ENCODE measurements at places on chromosomes 16 and 17. TPM values are rescaled to one million over a fixed set of nuclear protein-coding genes. Genes with fewer than 3 reads are reported as not detected.

The LAT gene
- 1.1 TPM for total RNA-seq

DNA sequence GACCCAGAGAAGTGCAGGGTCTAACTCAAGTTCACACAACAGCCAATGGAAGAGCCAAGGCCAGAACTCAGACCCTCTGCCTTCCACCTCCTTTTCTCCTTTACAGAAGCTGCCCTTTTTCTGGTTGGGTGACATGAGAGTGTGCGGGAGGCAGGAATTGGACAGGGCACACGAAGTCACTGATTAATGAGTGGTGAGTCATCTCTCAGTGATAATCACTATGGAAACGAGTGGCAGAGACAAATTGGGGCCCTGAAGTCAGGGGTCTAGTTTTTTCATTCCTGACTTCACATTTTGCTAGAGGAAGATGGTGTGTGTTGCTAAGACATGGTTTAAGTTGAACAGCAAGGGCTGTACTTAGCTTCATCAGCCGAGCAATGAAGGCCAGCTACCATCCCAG, 312.7 kb upstream of the CCL2 start:
- no peak for DNase-seq

DNA sequence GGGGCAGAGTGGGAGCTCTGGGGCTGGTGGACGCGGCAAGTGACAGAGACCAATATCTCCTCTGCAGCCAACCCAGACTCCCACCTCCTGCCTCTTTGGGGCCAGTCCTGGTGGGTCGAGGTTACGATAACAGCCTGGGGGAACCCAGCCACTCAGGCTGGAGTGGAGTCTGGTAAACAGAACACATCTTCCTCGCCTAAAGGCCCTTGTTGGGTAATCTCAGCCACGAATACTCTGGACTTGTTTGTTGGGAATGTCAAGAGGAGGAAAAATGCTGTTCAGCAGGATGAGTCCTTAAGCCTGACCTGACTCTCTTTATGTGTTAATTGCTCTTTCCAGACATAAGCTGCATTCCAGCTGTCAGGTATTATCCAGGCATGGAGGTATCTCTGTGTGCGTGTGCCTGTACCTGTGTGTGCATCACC, 8.0 kb upstream of the SPNS2 start:
- DNase-seq, result no peak

The TP53TG3F gene
- not detected for total RNA-seq

- no peak for DNase-seq
Observed at GRCh38 chr16:65038100-65038499, 83.8 kb downstream of the CDH11 start.

The ENPP7 gene
- not detected for total RNA-seq

- no peak for DNase-seq
Observed at GRCh38 chr17:33593991-33594390, 300.9 kb upstream of the ASIC2 start.

DNA sequence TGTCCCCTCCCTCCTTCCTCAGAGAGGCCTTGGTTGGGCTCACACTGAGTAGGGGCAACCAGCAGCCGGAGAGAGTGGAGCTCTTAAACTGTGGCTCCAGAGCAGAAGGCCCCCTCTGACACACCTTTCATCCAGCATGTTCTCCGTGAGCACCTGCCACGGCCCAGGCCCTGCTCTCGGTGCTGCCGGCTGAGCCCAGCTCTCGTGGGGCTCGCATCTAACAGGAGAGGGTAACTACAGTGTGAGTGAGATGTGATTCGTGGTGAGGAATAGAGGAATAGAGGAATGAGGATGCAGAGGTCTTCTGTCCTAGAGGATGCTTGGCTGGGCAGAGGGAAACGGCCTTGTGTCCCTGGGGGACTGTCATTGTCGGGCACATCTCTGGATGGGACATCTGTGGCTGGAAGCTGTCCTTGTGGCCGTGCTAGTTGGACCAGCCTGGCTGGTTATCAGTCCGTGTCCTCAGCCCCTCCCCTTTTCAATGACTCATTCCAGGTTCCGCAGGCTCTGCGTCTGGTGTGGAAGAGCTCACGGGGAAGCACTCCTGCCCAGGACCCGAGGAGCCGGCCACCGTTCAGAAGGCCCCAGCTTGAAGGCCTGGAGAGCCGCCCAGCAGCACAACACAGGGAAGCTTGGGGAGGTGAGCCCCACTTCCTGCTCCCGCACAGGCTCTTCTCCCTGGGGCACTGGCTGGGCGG, 11.9 kb upstream of the DNASE1 start:
- DNase-seq, result peak; percentile 31

GRCh38 chr17:28597606-28598383, 1.0 kb downstream of the SPAG5 start:
- DNase-seq, result no peak

- no peak for DNase-seq
Observed at GRCh38 chr17:76930107-76930506, 61.9 kb downstream of the MGAT5B start.

GRCh38 chr16:66590322-66590721, 11.1 kb downstream of the CMTM2 start:
- DNase-seq, result no peak

- DNase-seq, result no peak
Observed at GRCh38 chr16:55499281-55499680, 9.6 kb upstream of the LPCAT2 start.

The GAST gene
- not detected for total RNA-seq

- DNase-seq, result peak; percentile 92
Observed at GRCh38 chr17:18033442-18034099, 5.4 kb downstream of the ATPAF2 start.

DNA sequence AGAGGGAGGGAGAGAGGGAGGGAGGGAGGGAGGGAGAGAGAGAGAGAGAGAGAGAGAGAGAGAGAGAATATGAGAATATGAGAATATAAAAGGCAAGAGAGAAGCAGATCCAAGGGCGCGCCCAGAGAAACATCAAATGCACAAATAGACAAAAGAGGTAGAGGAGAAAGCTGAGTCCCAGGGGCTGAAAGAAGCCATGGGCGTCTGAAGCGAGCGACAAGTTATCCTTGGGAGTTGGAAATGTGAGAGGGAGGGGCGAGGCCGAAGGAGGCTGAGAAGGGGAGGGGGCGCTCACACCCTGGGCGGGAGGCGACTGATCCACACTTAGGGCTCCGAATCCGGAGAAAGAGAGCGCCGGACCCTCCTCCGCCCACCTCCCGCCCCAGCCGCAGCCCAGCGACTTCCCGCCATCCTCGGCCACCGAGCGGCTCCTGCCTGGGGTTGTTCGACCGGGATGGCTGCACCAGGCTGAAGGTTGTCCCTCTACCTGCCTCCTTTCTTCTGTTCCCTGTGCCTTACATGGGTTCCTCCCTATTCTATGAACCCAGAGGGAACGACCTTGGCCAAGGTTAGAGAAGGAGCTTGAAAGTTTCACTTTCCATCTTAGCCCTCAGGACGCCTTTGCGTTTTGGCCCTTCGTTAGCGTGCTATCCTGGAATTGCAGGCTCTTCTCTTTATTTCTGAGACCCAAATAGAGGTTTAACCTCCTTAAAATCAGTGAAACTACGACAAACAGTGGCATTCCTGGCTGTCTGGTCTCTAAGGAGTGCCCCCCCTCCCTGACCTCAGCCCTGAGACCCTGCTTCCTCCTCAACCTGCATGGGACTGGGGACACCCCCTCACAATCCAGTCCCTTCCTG, 21.2 kb upstream of the HOXB9 start:
- peak; percentile 16 for DNase-seq

Data from fibroblast of the aortic adventitia (primary cell).